CD14-positive monocyte (primary cell): ENCODE measurements at places on chromosomes 1 and 21.

DNA sequence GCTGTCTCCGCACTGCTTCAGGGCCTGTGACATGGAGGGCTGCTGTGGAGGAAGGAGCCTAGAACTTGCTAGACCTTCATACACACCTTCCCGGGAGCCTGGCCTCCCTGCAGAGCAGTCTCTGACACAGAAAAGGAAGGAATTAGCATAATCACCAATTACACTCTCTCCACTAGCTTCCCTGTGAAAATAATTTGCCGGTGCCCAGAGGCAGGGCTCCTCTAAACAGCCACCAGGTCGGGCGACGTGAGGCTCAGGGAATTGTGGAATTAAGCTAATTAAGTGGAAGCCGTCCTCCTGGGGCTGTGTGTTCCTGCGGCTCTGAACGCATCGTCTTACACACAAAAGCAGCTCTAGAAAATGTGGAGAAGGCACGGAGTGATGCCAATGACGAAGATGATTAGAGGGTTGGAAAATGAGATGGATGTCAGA is 82.6 kb downstream of the NENF start:
- no peak overlapping the region for H3K27ac ChIP-seq
- no peak overlapping the region for H3K4me3 ChIP-seq
- H3K36me3 ChIP-seq: no peaks in the 10 kb centered on the region
- peaks cover 10% of the 10 kb centered on the region for H3K4me1 ChIP-seq

DNA sequence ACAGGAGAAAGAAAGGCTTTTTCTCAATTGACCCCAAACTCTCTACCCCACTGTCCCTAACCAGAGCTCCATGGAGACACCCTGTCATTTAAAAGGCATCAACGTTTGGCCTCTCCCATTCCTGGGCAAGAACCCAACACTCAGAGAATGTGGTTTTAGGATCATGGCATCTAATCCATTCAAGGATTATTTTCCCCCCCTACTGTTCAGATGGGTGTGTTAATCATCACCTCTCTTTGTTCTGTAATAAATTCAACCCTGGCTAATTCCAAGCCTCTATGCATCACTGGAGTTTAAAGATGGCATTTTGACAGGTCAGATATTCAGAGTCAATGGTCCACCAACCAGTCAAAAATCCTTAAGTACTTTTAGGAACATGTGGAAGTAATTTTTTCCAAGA is 42.7 kb downstream of the TBX15 start:
- no peaks in the 10 kb centered on the region for H3K36me3 ChIP-seq
- H3K4me3 ChIP-seq: no peak overlapping the region
- H3K27ac ChIP-seq: no peak overlapping the region

DNA sequence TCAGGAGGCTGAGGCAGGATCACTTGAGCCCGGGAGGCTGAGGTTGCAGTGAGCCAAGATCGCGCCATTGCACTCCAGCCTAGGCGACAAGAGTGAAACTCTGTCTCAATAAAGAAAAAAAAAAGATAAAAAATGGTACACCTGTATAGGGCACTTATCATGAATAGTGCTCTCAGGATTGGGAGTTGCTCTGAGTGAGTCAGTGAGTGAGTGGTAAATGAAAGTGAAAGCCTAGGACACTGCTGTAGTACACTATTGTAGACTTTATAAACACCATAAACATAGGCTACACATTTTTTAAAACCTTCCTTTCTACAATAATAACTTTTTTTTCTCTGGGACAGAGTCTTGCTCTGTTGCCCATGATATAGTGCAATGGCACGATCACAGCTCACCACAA is 16.8 kb downstream of the PHTF1 start:
- no peak overlapping the region for H3K4me3 ChIP-seq
- DNase-seq: no peak
- no peaks in the 10 kb centered on the region for H3K4me1 ChIP-seq
- H3K36me3 ChIP-seq: peaks cover 8% of the 10 kb centered on the region
- no peaks in the 10 kb centered on the region for H3K27me3 ChIP-seq

- H3K27me3 ChIP-seq: no peaks in the 10 kb centered on the region
- DNase-seq: no peak
- H3K4me3 ChIP-seq: no peak overlapping the region
- no peaks in the 10 kb centered on the region for H3K36me3 ChIP-seq
- H3K27ac ChIP-seq: no peak overlapping the region
Observed at GRCh38 chr1:210218047-210218446, 14.5 kb upstream of the SERTAD4 start.

GRCh38 chr1:11431941-11432507 is 46.9 kb upstream of the DISP3 start:
- H3K27me3 ChIP-seq: no peaks in the 10 kb centered on the region
- H3K27ac ChIP-seq: no peak overlapping the region
- DNase-seq: no peak
- no peaks in the 10 kb centered on the region for H3K36me3 ChIP-seq
- no peaks in the 10 kb centered on the region for H3K4me1 ChIP-seq
- H3K4me3 ChIP-seq: no peak overlapping the region

DNA sequence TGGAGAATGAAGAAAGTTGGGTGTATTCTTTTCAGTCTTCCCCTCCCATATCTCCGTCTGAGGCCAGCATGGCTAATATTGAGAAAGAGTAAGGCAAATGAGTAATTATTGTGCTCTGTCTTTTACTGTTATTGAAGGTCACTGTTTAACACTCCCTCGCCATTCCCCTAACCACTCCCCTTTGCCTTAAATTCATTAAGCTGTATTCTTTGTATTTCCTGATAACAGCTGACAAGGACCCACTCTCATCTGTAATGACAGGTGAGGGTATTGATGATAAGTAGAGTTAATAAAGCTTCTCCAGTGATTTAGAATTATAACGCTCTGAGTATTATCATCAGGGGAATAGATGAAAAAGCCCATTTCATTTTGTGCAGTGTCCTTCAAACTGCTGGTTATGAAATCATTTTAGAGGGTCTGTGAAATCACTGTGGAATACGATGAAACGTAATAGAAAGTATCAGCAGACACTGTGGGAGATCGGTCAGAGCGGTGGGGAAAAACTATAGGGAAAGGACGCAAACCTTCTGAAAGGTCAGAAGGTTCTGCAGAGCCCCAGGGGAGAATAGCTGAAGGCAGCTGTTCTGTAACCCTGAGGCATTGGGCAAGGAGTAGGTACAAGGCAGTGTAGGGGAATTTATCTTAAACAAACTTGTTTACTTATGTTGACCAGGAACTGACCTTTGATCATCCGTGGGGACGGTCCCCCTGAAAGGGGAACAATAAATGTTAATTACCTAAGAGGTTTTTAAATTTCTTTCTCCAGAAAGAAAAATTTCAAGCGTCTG is 46.3 kb upstream of the CACYBP start:
- peak overlapping the region; percentile 64 for H3K27ac ChIP-seq
- peak; percentile 46 for DNase-seq
- H3K4me3 ChIP-seq: no peak overlapping the region
- H3K36me3 ChIP-seq: peaks cover 2% of the 10 kb centered on the region
- no peaks in the 10 kb centered on the region for H3K27me3 ChIP-seq

DNA sequence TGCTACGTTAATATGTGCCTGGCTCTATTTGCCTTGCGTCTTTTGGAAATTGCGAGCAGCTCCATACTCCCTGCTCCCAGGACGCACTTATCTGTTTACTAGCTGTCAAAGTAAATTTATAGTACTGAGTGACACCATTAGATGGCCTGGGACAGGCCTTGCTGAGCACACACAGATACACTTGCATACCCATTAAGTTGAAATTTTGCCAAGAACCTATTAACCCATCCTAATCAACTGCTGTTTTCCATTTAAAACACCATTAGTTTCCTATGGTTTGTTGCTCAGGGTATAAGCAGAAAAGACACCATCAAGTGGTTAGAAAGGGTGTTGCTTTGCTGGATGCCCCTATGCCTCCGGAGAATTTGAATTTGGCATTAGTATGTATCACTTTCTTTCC is 187.3 kb downstream of the SLC44A5 start:
- H3K36me3 ChIP-seq: no peaks in the 10 kb centered on the region
- H3K27me3 ChIP-seq: no peaks in the 10 kb centered on the region
- DNase-seq: no peak
- H3K27ac ChIP-seq: no peak overlapping the region

DNA sequence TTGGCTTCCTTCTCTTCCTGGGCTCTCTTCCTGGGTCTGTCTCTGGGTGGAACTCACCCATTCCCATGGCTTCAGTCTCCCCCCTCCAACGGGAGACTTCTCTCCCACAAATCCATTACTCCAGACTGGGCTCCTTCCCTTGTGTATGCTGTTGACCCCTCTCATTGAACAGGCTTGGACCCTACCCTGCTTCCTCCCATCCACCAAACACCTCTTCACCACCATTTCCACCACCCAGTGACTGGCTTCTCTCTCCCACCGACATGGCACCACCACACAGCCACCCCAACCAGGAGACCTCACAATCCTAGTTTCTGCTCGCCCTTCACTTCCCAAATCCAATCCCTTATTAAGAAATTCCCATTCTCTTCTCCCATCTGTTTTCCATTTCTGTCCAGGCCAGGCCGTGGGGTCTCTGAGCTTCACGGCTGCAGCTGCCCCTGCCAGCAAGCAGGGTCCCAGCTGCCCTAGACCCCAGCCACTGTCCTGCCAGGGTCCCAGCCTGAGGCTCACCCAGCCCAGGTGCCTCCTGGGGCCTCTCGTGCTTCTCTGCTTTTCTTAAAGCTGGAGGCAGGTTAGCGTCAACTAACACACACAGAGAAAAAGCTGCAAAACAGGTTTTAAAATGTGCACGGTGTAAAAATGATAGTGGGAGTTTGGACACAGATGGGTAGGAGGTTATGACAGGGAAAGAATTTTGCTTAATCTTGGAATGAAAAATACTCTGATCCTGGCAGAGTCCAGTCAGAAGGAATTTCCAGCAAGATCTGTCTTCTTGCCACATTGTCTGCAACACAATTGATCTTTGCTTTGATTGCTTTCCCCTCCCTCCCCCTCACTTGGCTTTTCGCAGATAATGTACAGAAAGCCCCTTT is 383.8 kb upstream of the VAMP3 start:
- no peak for DNase-seq
- H3K4me1 ChIP-seq: no peaks in the 10 kb centered on the region
- H3K4me3 ChIP-seq: no peak overlapping the region
- no peaks in the 10 kb centered on the region for H3K27me3 ChIP-seq

GRCh38 chr1:53621144-53621543 is 117.8 kb downstream of the GLIS1 start:
- no peaks in the 10 kb centered on the region for H3K36me3 ChIP-seq
- H3K27me3 ChIP-seq: no peaks in the 10 kb centered on the region
- no peaks in the 10 kb centered on the region for H3K4me1 ChIP-seq
- no peak for DNase-seq

GRCh38 chr1:63966016-63966415 is 192.2 kb downstream of the ROR1 start:
- H3K27me3 ChIP-seq: no peaks in the 10 kb centered on the region
- DNase-seq: no peak
- no peaks in the 10 kb centered on the region for H3K4me1 ChIP-seq
- no peak overlapping the region for H3K27ac ChIP-seq

DNA sequence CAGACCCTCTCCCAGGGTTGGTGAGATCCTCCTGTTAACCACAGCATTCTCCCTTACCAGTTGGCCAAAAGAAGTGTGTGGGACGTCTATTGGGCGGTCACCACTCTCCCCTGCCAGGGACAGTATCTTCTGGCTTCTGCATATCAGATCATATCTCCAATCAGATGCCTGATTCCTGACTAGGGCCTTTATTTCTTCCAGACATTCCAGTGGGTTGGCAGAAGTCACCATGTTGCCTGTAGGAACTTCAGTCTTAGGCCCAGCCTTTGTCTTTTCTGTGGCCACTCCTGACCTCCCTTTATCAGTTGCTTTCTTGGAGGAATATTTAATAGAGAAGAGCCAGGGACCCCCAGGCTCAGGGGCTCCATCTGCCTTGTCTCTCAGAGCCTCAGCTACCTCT is 130.4 kb upstream of the F3 start:
- no peaks in the 10 kb centered on the region for H3K27me3 ChIP-seq
- no peaks in the 10 kb centered on the region for H3K36me3 ChIP-seq
- peaks cover 11% of the 10 kb centered on the region for H3K4me1 ChIP-seq
- H3K27ac ChIP-seq: no peak overlapping the region
